Nephron progenitor cell (in vitro differentiated cells): ENCODE measurements at places on chromosomes 7 and 10.

DNA sequence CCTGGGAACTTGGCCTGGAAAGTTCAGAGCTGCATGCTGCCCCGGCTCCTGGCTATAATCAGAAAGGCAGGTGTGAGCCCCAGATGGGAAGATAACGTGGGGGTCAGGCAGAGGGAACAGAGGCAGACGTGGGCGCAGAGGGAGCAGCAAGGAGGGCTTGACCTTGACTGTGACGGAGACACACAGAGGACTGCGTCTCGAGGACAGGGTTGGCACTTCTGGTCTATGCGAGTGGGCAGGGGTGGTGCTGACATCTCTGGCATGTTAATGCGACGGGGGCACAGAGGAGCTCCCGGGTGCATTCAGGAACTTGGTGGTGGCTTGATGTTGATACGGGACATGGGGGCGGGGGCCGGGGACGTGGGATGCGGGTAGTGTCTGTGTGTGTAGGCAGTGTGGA is 232.1 kb upstream of the GRB10 start:
- H3K36me3 ChIP-seq: no peaks in the 10 kb centered on the region
- no peak overlapping the region for H3K27ac ChIP-seq
- DNase-seq: no peak
- H3K27me3 ChIP-seq: peaks cover 12% of the 10 kb centered on the region

DNA sequence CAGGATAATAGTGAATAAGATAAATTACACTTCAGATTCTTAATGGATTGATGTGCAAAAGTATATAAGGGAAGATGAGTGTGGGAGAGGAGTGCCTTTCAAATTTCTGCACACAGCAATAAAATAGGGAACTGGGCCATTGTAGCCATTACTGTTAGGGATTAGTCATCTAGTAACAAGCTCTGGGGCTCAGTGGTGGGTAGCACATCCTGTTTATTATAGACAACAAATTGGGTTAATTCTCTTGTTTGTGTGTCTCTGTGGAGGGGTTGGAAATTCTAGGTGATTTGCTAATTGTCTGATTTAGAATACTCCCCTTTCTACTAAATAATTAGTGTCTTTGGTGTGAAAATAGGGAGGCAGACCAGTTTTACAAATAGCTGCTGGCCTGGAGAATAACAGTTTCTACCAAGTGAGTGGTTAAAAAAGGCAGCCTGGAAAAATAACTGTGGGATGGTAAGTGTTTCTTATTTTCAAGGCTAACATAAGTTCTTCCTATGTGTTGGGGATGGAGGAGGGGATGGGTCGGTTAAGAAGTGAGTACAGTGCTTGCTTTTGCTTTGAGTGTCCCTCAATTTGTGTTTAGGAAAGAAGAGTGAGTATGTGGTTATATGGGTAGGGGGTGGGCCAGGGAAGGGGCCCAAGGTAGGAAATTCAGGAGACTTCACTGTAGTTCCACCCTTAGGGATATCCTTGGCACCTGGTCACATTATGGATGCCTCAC is 43.3 kb upstream of the TMEM248 start:
- no peak overlapping the region for H3K27ac ChIP-seq
- no peaks in the 10 kb centered on the region for H3K27me3 ChIP-seq
- H3K4me1 ChIP-seq: no peaks in the 10 kb centered on the region

DNA sequence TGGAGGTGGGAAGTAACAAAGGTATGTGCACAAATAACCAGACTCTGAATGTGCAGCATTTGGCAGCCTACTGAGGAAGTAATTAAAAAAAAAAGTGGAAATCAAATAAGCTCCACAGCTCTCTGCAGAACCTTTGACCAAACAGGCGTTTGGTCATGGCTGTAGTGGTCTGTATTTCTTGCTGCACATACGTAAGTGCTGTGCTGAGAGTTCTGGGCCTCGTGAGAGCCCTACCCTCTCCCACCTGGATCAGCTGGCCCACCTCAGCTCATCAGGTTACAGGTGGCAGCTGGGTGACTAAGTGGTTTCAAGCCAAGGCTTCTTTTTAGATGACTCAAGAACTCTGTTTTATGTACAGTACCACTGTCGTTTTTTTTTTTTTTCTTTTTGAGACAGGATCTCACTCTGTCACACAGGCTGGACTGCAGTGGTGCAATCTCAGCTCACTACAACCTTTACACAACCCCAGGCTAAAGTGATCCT is 178.2 kb upstream of the KLF6 start:
- H3K27me3 ChIP-seq: peaks cover 5% of the 10 kb centered on the region
- H3K4me3 ChIP-seq: no peak overlapping the region
- no peak for DNase-seq
- peaks cover 5% of the 10 kb centered on the region for H3K36me3 ChIP-seq

GRCh38 chr10:87816163-87816897 is 1.7 kb downstream of the ATAD1 start:
- peak overlapping the region; percentile 96 for H3K4me3 ChIP-seq
- no peak overlapping the region for H3K27ac ChIP-seq
- peaks cover 15% of the 10 kb centered on the region for H3K27me3 ChIP-seq
- DNase-seq: no peak

GRCh38 chr7:141704741-141705140 is 2.8 kb upstream of the DENND11 start:
- no peak for DNase-seq
- H3K4me1 ChIP-seq: peaks cover 42% of the 10 kb centered on the region
- peaks cover 26% of the 10 kb centered on the region for H3K27me3 ChIP-seq
- no peaks in the 10 kb centered on the region for H3K36me3 ChIP-seq
- no peak overlapping the region for H3K27ac ChIP-seq
